NCI-H187 treated with DMSO at 0.1 percent for 48 hours (cell line): ENCODE measurements at places on chromosomes 1 and 21.

GRCh38 chr1:160410406-160411005, 10.1 kb downstream of the VANGL2 start:
- peak; percentile 20 for DNase-seq

GRCh38 chr1:94934551-94934950, 7.6 kb upstream of the CNN3 start:
- no peak for DNase-seq

DNA sequence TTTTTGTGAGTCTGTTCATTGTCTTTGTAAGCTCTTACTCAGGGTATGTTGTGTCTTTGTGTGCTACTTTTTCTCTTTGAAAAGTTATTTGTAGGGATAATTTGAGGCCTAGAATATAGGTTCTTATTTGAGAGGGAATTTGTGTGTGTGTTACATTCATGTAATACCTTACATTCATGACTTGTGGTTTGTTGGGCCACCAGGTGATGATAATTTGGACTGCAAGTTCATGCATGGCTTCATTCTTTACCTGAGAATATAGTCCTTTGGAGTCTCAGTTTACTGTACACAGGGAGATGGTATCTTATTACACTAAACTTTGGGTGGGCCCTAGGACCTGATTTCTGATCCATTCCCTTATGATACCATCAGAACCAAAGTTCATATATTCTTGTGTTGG, 51.8 kb upstream of the FASLG start:
- no peak for DNase-seq

- DNase-seq = no peak
Measured at GRCh38 chr1:67740543-67740942, 55.5 kb downstream of the GADD45A start.
